Esophagus mucosa (tissue), 1 donor: ENCODE measurements at places on chromosomes 11 and 22.
A peak's percentile ranks its signal among the peaks of the same experiment; 100 is the strongest.

DNA sequence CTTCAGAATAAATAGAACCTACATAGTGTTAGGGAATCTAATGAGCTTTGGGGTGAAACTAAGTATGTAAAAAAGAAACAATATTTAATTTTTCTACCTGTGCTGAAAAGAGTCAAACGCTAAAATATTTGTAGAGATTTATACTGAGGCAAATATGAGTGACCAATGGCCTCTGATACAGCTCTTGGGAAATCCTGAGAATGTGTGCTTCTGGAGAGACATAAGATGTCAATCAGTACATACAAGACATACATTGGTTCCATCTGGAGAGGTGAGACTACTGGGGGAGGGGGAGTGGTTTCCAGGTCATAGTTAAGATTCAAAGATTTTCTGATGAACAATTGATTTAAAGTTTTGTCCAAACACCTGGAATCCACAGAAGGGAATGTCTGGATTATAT, 970 bp downstream of the ASRGL1 start:
- ATAC-seq = no peak

DNA sequence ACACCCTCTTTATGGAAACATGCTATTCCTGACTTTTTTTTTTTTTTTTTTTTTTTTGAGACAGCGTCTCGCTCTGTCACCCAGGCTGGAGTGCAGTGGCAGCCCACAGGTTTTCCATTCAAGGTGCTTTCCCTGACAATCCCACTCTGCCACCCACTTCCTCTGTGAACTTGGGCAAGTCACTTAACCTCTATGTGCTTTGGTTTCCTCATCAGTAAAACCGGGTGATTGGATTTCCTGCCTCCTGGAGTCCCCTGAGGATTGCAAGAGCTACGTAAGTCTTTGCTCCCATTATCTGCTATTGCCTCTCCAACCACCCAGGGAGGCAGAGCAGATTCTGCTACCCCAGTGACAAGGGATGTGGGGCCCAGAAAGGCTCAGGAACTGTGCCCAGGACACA, 54.1 kb downstream of the CELSR1 start:
- no peak for ATAC-seq

- peak; percentile 93 for ATAC-seq
Measured at GRCh38 chr11:77141034-77141433, 13.0 kb downstream of the MYO7A start.

DNA sequence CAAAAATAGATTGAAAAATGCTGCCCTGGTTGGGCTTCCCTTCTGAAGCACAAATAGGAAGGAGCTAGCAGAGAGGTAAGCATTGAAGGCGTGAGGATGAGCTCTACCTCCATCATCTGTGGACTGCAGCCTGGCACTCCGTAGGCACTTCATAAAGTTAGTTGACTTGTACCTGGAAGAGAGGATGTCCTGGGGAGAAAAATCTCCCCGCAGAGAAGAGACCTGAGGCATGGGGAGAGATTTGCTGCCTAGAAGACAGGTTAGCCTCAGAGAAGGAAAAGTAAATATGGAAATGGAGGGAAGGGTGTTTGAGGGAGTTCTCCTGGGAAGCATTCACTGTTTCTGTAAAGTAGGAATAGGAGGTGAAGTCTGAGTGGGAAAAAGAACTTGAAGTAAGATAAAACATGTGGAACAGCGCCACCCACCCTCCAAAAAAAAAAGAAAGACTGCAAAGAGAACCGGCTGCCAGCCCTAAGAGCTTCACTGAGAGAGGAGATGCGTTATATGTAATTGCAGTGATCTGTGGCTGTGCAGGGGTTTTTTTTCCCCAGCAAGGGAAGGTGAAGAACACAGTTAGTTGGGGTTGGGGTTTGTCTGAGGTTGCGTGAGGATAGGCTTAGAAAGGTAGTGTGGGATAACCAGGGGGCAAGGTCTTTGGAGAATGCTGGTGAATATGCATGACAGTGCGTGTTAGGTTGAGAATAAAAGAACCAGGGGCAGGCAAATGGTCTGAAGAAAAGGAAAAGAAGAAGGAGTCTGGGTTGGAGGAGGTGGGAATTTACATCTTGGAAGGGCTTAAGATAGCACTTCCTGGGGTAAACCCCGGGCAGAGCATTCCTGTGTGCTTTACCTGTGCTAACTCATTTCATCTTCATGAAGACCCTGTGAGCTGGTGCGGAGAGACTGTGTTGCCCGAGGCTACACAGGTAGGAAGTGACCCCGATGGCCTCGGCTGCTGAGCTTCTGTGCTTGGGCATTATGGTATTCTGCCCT, 16.0 kb downstream of the TNRC6B start:
- ATAC-seq = no peak

DNA sequence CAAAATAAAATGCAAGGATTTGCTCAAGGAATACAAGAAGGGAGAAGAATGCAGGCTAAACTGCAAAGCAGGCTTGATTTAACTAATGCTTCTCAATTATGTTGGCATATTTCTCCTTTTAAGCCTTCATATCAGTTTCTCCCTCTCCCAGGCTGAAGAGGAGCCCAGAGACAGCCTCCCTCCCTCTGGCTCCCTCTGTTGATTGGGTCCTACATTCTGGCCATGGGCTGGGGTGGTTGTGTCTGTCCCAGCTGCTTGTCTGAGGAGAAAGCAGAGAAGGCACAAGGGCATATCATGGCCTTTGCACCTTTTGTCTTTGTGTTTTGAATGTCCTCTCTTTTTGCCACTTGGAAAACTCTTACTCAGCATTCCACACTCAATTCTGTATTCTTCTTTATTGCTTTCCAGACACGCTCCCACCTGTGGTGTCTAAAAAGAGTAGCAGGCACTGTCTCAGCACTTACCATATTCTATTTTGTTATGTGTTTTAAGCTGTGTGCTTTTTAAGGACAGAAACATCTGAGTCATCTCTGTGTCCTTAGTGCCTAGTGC, 77.4 kb downstream of the INSC start:
- no peak for ATAC-seq

GRCh38 chr22:41561788-41562187, 978 bp downstream of the CSDC2 start:
- ATAC-seq = no peak

- ATAC-seq = no peak
Measured at GRCh38 chr11:103705642-103706041, 330.8 kb upstream of the DDI1 start.

GRCh38 chr11:127074151-127074761, 73.7 kb upstream of the KIRREL3 start:
- peak; percentile 54 for ATAC-seq

DNA sequence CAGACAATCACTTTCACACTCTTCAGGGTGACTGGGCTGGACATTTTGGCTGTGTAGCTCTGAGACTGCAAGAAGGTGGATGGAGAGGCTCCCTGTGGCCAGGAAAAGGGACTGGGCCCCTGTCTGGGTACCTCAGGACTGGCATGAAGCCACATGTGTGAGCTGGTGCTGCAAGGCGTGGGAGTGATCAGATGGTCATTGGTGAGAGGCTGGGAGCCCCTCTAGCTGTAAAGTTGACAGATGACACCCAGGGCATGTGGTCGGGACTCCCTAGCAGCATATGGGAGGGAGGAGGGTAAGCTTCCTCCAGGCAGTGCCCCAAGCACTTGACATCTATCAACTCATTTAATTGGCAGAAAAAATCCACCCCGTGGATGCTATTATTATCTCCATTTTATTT, 18.9 kb upstream of the CABP2 start:
- ATAC-seq = no peak

DNA sequence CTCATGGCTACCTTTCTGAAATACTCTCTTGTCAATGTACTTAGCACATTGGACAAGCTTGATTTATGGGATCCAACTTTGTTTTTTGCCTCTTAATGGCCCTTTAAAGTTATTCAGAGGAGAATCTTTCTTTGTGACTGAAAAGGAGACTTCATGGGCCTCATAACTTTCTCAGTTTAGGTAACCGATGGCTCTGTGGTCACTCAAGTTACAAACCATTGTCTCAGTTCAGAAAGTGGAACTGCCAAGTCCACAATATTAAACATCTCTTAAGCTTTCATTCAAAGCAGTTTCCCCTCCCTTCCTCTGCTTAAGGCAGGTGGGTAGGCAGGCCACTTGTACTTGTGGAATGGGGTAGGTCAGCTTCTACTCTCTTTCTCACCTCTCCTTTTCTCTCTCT, 12.3 kb upstream of the ARL14EP start:
- no peak for ATAC-seq

- no peak for ATAC-seq
Measured at GRCh38 chr11:630871-631270, 3.9 kb upstream of the SCT start.

GRCh38 chr22:39627865-39628562, 57.5 kb downstream of the CACNA1I start:
- no peak for ATAC-seq

- peak; percentile 36 for ATAC-seq
Measured at GRCh38 chr11:19892387-19892786, 179.8 kb downstream of the NAV2 start.

GRCh38 chr11:90428836-90429235, 206.0 kb upstream of the CHORDC1 start:
- ATAC-seq = no peak

DNA sequence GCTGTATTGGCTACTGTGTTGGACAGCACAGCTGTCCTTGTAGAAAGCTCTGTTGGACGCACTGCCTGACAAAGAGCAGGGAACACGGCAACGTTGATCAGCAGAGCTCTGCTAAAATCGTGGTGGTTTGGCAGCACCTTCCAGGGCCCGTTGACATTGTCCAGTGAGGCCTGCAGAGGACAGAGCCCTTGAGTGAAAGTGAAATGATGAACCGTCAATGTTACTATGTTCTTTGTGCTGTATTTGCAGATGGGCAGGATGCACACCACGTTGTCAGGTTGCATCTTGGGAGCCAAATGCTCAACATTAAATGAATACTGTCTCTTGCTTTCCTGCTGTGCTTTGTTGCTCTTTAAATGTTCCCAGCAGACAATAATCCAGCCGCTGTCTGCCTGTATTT, 69.7 kb downstream of the NELL1 start:
- no peak for ATAC-seq

GRCh38 chr11:1931341-1932104, 12.0 kb downstream of the TNNT3 start:
- no peak for ATAC-seq

- ATAC-seq = no peak
Measured at GRCh38 chr11:128297091-128297651, 290.2 kb downstream of the ETS1 start.

- ATAC-seq = no peak
Measured at GRCh38 chr11:7515447-7515886, 1.7 kb downstream of the PPFIBP2 start.

DNA sequence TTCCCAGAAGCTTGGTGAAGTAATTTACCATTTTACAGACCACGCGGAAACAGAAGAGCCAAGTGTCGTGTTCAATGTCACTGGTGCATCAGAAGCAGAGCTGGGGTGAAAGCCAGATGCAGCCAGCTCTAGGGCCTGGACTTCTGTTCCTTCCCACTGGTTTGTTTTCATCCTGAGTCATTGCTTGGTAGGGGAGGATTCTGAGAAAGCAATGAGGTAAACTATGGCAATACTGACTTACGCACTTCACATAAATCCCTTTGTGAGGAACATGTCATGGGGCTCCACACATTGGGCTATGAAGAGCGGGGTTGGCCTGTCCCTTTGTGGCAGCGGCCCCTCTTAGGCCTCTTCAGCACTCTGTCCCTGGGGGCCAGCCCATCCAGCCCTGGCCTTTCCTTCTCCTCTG, 52.4 kb upstream of the RBFOX2 start:
- peak; percentile 59 for ATAC-seq

- ATAC-seq = no peak
Measured at GRCh38 chr22:32545801-32546200, 71.2 kb downstream of the FBXO7 start.

- peak; percentile 43 for ATAC-seq
Measured at GRCh38 chr11:130849215-130849568, 67.1 kb downstream of the SNX19 start.

DNA sequence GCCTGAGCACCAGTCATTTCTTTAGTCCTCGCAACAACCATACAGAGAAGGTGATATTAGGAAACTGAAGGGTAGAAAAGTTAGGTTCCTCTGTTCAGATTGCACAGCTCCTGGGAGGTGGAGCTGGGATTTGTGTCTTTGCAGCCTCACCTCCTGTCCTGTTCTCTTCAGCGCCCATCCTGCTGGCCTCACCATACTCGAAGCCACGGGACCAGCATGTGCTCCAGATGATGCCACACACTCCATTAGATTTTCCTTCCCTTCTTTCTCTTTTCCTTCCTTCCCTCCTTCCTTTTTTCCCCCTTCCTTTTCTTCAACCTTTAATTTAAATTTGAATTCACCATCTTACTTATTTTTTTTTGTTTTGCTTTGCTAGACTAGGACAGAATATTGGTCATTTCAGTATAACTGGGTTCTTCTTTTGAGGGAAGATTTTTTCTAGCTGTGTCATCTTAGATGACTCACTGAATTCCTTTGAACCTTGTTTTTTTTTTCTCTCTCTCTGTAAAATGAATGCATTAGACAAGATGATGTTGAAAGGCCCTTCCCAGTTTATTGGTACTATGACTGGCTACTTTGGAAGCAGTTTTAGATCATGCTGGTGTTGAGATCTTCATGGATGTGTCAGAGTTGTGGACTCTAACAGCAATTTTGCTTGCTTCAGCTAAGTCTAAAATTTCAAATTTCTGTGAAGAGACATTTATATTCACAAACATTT, 662.5 kb upstream of the TENM4 start:
- no peak for ATAC-seq

DNA sequence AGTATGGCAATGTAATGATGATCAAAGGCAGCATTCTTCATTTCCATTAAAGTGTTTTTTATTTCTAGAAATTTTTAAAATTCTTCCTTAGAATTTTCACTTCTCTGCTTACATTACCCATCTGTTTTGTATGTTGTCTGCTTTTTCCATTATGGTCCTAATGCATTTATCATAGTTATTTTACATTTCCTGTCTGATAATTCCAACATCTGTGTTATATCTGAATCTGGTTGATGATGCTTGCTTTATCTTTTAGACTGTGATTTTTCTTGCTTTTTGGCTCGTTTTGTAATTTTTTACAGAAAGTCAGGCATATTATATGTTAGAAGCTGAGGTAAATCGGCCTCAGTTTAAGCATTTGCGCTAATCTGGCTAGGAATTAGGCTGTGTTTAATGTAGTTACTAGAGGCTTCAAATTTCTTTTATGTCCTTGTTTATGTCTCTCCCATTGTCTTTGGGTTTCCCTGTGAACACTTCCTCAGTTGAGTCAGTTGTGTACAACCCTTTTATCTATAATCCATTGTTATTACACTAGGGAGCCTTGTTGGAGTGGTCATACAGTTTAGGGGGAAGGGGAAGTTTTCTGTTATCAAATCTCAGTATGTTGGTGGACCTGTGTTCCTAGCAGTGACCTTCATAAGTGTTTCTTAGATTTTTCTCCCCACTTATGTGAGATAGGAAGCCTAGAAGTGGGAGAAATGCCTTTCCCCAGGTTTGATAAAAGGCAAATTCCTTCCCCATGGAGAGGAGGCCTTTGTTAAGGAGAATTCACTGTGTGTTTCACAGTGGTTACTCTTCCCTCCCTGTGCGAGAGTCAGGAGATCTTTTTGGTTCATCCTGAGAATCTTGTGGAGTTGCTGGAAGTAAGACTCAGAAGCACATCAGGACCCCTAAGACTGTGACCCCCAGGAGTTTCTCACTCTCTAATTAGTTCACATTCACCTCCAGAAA, 437.5 kb downstream of the INSC start:
- no peak for ATAC-seq
